ENCODE measurements at places on chromosomes 1 and 21.

DNA sequence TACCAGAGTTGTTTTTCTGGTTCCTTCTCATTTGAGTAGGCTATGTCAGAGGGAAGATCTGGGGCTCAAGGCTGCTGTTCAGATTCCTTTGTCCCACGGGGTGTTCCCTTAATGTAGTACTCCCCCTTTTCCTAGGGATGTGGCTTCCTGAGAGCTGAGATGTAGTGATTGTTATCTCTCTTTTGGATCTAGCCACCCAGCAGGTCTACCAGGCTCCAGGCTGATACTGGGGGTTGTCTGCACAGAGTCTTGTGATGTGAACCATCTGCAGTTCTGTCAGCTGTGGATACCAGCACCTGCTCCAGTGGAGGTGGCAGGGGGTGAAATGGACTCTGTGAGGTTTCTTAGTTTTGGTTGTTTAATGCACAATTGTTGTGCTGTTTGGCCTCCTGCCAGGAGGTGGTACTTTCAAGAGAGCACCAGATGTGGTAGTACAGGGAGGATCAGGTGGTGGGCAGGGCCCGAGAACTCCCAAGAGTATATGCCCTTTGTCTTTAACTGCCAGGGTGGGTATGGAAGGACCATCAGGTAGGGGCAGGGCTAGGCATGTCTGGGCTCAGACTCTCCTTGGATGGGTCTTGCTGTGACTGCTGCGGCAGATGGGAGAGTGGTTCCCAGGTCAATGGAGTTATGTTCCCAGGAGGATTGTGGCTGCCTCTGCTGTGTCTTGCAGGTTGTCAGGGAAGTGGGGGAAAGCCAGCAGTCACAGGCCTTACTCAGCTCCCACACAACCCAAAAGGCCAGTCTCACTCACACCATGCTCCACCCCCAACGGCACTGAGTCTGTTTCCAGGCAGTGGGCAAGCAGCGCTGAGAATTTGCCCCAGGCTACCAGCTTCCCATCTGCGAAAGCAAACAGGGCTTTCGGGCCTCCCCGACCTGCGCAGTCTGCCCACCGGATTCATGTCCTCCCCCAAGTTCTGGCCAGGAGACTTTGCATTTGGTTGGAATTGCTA is 64.2 kb downstream of the SERINC2 start:
- DNase-seq, result peak; percentile 18

- DNase-seq, result no peak
These were observed 12.9 kb downstream of the PLEKHM2 start for GRCh38 chr1:15696956-15697521.

DNA sequence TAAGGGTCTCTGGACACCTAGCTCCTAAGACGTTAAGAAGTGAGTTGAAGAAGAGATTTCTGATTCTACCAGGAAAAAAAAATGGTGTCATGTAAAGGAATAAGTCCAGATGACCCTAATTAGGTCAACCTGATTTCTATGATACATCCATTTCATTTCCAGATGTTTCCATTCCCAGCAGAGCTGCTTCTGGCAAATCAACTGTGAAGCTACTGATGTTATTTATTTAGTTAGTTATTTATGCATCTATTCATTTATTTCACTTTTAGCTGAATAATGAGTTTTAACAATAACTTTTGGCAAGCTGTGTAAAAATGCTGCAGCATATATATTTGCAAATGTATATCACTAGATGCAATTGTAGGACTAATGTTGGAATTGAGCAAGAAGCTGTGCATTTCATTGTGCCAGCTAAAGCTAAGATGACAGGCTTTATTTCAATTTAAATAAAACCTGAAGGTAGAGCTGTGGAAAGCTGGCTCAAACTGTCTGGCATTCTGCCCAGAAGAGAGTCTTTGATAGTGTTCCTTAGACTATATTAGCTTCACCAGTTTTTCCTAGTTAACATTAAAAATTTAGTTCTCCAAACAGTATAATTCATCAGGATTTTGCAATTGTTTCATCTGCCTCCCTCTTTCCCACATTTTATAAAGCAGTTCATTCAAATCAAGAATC is 1164.4 kb upstream of the ADGRL4 start:
- DNase-seq, result peak; percentile 1

DNA sequence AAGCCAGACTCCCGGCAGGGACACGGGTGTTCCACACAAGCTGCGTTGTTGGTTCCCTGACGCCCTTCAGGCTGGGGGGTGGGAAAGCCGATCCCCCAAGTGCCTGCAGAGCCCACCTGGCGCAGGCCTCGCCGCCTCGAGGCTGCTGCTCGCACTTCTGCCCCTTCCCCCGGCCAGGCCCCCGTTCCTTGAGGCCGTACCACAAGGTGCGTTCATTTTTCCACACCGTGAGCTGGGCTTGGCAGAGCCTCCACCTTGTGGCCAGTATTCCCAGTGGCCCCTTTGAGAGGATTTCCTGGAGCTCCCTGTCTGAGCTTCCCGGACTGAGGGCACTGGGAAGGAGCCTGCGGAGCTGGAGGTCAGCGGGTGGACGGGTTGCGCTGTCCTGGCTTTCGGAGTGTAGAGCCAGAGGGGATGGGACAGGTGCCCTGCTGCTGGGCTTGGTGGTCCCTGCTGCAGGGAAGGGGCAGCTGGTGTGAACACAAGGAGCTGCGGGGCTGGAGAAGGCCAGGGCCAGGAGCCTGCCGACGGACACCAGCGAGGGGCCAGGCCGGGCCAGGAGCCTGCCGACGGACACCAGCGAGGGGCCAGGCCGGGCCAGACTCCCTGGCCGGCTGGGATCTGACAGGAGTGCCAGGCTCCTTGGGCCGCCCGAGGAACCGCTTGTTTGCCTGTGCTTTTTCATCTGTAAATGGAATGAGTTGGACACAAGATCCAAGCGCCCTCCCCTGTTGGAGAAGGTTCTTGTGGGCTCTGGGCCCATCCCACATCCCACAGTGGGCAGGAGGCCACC is 18.4 kb downstream of the PDXK start:
- no peak for DNase-seq

GRCh38 chr1:70717656-70718055 is 306.6 kb downstream of the CTH start:
- DNase-seq, result no peak

GRCh38 chr21:45110873-45111624 is 36.7 kb downstream of the ADARB1 start:
- DNase-seq, result no peak

DNA sequence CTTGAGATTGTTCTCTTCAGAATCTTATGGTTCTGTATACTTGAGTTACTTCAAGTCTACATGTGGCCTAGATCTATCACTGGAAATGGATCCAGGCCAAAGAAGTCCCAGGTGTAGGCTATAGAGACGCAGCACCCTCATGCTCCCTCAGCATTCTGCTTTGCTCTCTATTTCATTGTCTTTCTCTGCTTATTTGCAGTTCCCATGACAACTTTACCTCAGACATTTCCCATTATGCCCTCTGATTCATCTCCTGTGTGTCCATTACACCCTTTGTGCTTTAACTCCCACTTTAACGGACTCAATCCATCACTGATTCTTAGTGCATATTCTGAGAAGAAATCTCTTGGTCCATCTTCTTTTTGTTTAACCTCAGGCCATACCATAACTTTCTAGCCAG is 236.9 kb upstream of the NRIP1 start:
- no peak for DNase-seq

GRCh38 chr1:55724551-55725325 is 509.6 kb upstream of the USP24 start:
- DNase-seq, result peak; percentile 97

- DNase-seq, result no peak
These were observed 9.6 kb upstream of the RNF223 start for GRCh38 chr1:1083416-1084371.

- no peak for DNase-seq
These were observed 11.0 kb downstream of the PRDM15 start for GRCh38 chr21:41868062-41868710.

DNA sequence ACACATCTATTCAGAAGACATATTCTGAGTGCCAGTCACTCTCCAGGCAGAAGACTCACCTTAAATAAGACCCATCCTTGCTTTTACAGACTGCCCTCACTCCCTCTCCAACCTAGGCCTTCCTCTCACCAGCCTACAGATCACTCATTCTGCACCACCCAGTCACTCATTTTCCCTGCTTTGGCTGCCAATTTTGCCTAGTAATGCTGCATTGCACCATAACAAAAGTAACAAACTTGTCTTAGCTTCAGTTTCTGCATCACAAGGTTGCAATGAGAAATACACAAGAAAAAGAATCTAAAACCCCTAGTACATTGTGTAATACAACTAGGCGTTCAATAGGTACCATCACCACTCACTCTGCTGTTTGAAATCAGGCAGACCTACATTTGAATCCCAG is 292.4 kb downstream of the PLPP3 start:
- no peak for DNase-seq

DNA sequence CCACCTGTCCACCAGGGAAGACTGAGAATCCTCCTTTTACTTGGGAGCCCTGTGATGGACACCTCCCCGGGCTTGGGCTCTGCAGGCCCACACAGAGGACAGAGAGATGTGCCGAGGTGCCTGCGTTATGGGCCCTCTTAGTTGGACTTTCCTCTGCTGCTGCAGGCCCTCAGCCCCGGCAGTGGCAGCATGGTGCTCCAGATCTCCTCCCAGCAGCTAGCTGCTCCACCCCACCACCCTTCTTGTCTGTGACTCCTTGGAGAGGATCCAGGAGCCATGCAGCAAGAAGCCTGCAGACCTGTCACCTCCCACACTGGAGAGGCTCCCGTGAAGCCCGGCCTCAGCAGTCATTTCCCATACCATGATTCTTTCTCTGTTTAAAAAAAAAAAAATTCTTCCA is 27.4 kb downstream of the PHGDH start:
- DNase-seq, result no peak

DNA sequence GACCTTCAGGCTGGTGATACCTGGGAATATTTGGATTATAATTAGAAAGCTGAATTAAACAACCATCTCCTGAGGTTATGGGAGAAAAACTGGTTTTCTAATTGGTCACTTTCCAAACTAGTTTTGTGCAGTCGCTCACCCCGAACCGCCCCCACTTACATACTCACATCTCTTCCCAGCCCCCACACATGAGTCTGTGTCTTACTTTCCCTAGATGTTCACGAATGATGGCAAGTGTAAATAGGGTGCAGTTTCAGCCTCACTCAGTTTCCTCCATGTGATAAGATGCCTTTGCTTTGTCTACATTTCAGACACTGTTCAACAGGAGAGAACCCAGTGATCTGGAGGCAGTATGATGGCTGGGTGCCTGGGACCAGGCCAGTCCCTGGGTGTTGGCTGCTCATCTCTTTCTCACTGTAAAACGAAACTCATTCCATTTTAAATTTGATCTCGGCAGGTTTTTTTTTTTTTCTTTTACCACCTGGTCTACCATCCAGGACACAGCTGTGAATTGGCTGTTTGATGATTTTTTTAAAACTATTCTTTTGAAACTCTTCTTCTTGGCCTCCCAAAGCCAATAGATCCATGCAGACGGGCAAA is 164.3 kb upstream of the RAB4A start:
- no peak for DNase-seq

DNA sequence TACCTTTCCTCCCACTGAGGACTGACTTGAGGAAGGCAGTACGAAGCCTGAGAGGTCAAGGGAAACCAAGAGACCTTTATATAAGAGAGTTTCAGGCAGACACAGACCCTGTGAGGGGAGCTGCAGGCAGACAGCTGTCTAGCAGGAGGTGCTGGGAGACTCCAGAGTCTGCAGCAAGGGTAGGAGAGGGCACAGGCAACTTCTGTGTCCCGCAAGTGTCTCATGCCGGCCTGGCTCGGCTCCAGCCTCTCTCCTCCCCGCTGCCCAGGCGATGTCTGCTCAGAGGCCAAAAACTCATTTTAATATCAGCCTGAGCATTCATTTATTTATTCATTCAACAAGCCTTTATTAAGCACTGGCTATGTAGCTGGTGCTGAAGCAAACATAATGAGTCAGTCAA is 83.0 kb downstream of the KIRREL1 start:
- DNase-seq, result no peak

- DNase-seq, result no peak
These were observed 36.8 kb downstream of the MAP10 start for GRCh38 chr1:232841823-232842565.

- DNase-seq, result no peak
These were observed 449.1 kb upstream of the KAZN start for GRCh38 chr1:14149431-14149830.

DNA sequence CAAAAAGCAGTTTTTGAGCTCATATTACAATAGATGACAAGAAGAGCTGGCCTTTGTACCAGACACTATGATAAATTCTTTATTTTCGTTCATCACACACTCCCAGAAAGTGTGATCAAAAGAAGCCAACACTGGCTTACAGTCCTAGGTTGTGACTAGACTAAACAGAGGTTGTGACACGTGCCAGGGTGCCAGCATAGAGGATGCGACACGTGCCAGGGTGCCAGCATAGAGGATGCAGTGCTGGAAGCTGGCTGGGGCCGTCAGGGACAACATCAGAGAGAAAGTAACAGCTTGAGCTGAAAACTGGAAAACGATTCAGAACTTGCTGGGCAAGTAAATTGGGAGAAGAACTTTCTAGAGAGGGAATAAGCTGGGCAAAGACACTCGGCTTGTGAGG is 2.2 kb downstream of the MTARC1 start:
- no peak for DNase-seq

GRCh38 chr1:166086113-166086883 is 80.5 kb downstream of the FAM78B start:
- DNase-seq, result no peak
